ENCODE measurements at places on chromosomes 4 and X. TPM values are rescaled to one million over a fixed set of nuclear protein-coding genes. Genes with fewer than 3 reads are reported as not detected.

- no peak for DNase-seq
- H3K27ac ChIP-seq, result no peak overlapping the region
- H3K27me3 ChIP-seq, result no peaks in the 10 kb centered on the region
- H3K36me3 ChIP-seq, result peaks cover 8% of the 10 kb centered on the region
- no peak overlapping the region for H3K4me3 ChIP-seq
- peaks cover 18% of the 10 kb centered on the region for H3K4me1 ChIP-seq
These were observed 6.2 kb downstream of the NCAPG start for GRCh38 chr4:17817027-17817426.

DNA sequence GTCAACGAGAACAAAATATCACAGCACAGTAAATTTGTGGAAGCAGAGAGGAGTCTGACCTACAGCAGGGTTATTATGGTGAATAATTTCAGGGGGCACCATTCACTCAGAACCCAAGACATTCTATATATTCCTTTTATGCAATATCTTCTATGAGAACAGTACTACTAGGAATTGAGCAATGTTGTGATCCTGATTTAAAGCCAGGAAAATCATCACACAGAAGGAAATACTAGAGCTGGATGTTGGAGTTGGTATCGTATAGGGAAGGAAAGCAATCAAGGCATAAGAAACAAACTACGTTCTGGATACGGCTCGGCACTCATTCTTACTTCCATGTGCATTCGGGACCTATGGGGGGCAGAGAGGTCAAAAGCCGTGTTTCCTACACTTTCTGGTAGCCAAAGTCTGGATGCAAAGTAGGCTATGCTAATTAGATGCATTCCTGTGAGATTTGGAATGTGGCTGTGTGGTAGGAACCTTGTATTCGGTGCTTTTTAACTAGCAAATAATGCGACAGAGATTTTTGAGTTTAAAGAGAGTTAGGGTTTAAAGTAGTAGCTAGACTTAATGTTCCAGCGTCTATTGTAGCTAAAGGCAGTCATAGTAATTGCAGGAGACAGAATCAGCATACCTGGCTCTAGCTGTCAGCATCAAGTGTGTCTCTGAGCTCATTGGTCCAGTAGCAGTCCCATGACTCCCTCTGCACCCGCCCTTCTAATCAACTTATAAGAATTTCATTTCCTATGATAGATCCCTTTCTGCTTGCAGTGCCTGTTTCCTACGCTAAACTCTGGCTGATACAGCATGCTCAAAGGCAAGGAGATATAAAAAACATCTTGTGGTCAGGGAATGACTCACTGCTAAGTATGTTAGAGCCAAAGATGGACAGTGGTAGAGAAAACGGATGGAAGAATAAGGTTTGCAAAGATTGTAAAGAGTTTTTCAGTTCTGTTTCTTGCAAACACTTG, 43.3 kb upstream of the PDGFC start:
- no peaks in the 10 kb centered on the region for H3K27me3 ChIP-seq
- H3K36me3 ChIP-seq, result no peaks in the 10 kb centered on the region
- no peak overlapping the region for H3K4me3 ChIP-seq
- no peak overlapping the region for H3K27ac ChIP-seq

DNA sequence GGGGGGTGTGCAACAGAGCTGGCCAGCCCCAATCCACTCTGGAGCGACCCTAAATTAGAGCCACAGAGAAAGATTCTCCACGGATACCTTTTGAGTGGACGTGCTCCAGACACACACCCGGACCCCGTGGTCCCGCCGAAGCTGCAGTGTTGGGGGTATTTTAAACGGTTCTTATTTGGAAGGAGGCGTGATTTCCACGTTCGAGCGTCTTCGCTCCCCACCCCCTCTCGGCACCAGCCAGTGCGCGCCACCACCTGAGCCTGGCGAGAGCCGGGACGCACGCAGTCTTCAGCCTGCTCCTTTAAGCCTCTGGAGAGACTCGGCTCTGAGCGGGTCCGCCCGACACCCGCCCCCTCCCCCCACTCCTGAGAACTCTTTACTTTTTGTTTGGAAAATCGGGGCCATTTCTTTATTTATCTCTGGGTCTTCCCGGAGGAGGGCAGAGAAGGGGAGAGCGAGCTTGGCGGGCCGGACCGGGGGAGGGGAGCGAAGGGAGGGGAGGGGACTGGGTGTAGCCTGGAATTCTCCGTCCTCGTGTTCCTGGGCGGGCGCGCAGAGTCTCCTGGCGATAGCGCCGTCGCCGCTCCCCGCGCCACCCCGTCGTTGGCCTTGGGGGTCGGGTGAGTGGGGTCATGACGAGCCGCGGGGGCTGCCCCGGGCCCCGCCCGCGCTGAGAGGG, 668 bp upstream of the PTCHD1 start:
- H3K27me3 ChIP-seq, result peaks cover 56% of the 10 kb centered on the region
- H3K36me3 ChIP-seq, result no peaks in the 10 kb centered on the region
- H3K4me3 ChIP-seq, result peak overlapping the region; percentile 25
- peaks cover 11% of the 10 kb centered on the region for H3K4me1 ChIP-seq
- DNase-seq, result no peak

Gene SASH3
- 166 TPM for total RNA-seq

Gene SYP
- 8.7 TPM for total RNA-seq

- H3K36me3 ChIP-seq, result no peaks in the 10 kb centered on the region
- no peak overlapping the region for H3K4me3 ChIP-seq
- H3K27ac ChIP-seq, result no peak overlapping the region
- no peak for DNase-seq
These were observed 79.1 kb downstream of the TRAPPC11 start for GRCh38 chr4:183738081-183738673.

GRCh38 chr4:42359711-42360110, 37.6 kb upstream of the SHISA3 start:
- no peaks in the 10 kb centered on the region for H3K36me3 ChIP-seq
- H3K27ac ChIP-seq, result no peak overlapping the region
- H3K27me3 ChIP-seq, result peaks cover 30% of the 10 kb centered on the region
- no peaks in the 10 kb centered on the region for H3K4me1 ChIP-seq

Gene ABLIM2
- total RNA-seq, result 0.60 TPM

Gene PWWP3B
- total RNA-seq, result not detected
